ENCODE measurements at places on chromosomes 4 and X.

DNA sequence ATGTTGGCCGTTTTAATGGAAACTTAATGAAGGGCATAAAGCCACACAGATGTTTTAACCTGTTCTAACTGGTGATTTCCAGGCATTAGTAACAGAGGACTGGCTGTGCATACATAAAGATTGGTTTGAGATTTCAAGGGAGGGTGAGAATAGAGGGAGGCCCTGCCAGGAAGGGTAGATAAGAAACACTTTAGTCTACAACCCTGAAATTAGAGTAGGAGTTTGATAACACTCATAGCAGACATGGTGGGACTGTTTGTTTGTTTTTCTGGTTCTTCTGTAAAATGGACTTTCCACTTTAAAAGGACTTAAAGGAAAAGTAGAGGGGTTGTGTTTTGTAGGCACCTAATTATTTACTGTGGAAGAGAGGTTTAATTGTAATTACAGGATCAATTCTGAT lies 16.2 kb downstream of the SLC4A4 start:
- DNase-seq: no peak

DNA sequence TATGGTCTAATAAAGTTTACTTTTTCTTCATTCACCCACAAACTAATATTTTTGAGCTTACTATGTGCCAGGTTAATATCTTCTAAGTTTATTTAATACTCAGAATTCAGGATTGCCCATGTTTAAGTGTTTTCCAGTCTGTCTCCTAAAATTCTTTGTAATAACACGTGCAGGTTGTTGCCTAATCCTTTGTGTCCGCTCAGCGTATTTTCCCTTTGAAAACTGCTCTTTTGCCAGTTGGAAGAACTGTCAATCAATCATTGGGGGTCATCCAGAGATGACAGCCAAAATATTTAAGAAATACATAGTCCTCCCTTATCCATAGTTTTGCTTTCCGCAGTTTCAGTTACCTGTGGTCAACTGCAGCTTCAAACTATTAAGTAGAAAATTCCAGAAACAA lies 63.4 kb downstream of the LNX1 start:
- no peak for DNase-seq

GRCh38 chr4:152023674-152024073 lies 262.9 kb upstream of the GATB start:
- no peak for DNase-seq

- no peak for DNase-seq
These were observed 47.4 kb upstream of the PHOX2B start for GRCh38 chr4:41795796-41796385.

DNA sequence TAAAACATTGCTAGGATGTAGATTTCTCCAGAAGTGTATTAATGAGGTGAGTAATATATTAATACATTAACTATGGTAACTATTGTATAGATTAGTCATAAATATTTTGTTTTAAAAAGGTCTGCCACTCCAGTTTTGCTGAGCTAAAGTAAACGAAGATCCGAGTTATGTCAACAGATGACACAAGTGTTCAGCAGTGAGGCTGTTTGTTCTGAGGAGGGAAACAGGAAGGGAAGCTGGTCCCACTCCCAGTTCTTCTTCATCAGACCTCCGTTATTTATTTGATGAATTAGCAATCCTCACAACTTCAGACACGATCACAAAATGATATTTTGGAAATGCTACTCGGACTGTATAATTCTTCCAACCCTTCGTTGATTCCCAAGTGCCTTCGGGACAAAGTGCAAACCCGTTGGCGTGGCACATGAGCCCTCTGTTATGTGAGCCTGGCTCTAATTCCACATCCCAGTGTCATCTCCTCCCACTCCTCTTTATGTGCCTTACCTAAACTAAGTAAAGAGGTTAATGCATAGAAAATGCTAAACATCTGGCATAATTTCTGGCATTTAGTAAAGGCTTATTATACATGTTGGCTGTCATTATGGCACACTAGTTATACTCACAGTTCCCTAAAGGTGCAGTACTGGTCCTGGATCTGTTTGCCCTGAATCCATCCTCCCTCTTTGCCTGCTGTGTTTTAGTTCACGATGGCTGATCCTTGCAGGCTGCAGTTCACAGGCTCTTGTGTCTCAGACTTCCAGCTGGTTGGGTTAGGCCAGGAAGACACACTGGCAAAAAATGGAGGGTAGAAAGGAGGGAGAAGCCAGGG lies 190.6 kb upstream of the LNX1 start:
- DNase-seq: no peak

All from putamen (tissue), 1 donor.